ENCODE measurements at places on chromosomes 3 and 15.

GRCh38 chr3:18354701-18355100 is 70.4 kb downstream of the SATB1 start:
- no peak for DNase-seq

DNA sequence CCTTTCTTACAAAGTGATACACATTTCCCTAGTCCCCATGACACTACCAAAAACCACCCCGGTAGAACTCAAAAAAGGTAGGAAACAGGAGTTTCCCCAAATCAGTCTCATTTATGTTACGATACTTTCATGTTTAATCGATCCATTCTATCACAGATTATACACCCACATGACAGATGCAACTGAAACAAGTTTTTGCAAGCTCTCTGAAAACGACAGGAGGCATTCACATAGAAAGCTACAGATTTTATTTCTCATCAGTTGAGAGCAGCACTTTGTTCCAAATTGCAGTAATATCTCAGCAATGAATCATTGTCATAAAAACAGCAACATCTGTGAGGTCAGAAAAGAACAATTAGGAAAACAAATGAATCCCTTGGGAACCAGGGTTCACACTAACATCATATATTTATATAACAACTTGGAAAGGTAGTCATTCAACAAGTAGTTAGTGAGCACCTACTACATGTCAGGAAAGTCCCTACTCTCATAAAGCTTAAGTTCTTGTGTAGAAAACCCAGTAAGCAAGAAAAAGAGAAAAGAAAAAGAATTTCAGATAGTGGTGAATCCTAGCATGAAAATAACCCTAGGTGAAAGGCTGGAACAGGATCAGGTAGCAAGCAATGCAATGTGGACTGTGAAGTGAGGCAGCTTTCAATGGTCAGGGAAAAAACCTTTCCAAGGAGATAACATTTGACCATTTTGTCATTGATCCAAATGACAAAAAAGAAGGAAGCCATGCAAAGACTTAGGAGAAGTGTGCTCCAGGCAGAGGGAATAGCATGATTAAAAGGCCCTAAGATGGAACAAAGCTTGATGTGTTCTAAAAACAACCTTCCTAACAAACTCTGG is 8.3 kb downstream of the PLD1 start:
- DNase-seq: no peak

GRCh38 chr15:88518903-88519302 is 27.6 kb downstream of the DET1 start:
- DNase-seq: no peak

- DNase-seq: no peak
These were observed 250.7 kb upstream of the ROBO2 start for GRCh38 chr3:76789237-76789636.

- no peak for DNase-seq
These were observed 37.7 kb upstream of the SAMMSON start for GRCh38 chr3:69961706-69962439.

GRCh38 chr15:32869776-32870175 is 152.0 kb downstream of the GREM1 start:
- DNase-seq: peak; percentile 50

DNA sequence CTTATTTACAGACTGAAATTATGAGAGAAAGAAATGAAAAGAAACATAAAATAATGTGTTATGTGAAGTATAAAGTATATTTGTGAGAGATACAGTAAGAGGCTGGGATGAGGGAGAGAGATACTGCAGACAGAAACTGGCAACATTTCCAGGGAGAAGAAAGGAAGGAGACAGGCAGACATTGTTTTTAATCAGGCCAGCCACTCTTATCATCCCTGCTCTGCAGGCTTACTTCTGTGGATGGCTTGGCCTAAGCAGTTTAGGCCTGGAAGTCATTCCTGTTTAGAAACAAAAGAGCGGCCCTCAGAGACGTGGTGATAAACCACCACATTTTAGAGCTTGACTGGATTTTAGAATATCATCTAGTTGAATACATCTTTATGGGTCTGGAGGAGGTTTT is 12.4 kb downstream of the PCCB start:
- no peak for DNase-seq

Data from inflammatory macrophage (primary cell).